Fibroblast of upper back skin (primary cell): ENCODE measurements at places on chromosomes 1 and 21.

DNA sequence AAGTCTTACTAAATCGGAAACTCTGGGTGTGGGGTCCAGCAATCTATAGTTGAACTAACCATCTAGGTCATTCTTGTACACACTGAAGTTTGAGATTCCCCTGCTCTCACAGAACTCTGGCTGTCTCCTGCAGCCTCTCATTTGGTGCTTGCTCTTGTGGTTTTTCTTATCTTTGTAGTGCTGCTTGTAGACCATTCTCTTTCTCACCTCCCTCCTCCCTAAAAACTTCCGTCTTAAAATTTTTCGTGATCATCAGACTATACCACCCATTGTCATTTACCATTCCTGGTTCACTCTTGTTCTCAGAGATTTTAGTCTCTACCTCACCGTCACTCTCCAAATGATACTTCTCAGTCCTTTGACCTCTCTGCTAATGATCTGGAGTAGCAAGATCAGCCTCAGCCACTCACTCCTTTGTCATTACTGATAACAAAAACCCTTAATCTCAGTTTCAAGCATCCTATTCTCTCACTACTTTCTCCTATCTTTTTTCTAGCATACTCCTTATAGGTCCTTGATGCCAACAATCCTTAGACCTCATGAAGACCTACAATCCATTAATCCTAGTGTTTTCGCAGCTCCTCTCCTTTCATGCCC, 13.0 kb upstream of the EPHX4 start:
- no peak for DNase-seq

DNA sequence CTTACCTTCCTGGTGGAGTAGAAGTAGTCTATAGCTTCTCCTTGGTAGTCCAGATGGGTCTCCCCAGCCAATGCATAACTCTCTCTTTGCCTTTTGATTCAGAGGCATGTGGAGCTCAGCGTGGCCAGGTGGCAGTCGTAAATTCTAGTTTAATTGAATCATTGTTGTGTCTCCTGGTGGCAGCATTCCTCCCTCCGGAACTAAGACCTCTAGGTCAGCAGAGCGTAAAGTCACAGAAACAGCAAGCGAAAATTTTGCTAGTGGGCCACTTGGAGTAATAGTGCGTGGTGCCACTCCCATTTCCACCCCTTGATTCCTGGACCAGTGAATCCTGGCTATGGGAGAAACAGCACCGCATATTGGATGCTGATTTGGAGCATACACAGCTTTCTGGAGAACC, 3.9 kb upstream of the TMPRSS2 start:
- DNase-seq: no peak

- no peak for DNase-seq
These were observed 27.3 kb upstream of the MAGOH start for GRCh38 chr1:53265581-53265980.

GRCh38 chr1:214550013-214550856, 1.2 kb downstream of the PTPN14 start:
- DNase-seq: peak; percentile 51

DNA sequence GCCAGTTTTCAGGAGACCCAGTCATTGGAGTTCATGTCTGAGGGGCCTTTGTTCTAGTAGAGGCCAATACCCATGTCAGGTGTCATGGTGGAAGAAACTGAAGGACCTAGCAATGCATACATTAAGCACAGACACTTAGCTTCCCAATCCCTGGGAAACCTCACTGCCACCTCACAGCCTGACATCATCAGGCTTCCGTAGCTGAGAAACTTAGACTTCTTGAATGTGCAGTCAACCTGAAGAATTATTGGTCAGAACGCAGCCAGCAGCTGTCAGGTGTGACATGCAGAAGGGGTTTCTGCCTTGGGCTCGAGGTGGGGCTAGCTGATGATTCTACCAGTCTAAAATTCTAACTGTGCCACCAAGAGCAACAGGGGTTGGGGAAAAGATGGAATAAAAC, 1.9 kb upstream of the ITPKB start:
- no peak for DNase-seq

GRCh38 chr1:148373192-148373925, 109.7 kb downstream of the PPIAL4G start:
- DNase-seq: no peak

DNA sequence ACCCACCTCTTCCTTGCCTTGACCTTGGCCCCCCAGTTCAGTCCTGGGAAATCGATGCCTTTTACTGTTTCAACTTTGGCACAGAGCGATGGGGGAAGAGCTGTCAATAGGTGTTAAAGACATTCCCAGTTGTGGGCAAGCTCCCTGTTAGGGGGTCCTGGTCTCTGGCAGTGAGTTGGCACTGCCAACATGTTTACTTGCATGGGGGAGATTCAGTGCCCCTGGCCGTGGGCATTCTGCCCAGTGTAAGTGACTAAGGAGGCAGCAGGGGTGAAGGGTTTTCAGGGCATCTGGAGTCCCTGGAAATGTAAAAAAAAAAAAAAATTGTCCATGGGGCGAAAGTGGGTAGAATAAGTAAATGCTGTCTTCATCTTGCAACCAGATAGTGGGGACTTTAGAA, 407.0 kb downstream of the PTPRU start:
- no peak for DNase-seq

- no peak for DNase-seq
These were observed 8.1 kb upstream of the LRRC71 start for GRCh38 chr1:156912310-156912709.

DNA sequence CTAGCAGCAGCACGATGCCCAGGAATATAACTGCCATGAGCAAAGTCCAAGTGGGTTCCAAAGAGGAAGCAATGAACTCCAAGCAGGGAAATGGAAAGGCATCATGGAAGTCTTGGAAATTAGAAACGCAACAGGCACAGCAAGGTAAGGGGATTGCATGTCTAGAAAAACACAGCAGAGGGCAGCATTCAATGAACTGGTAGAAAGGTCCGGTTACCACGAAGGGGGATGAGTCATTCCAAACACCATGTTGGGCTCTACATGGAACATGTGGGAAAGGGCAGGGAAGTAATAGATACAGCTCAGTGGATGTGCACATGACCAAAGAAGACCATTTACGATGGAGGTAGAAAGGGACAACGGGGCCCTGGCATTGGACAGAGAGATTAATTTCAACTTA, 36.4 kb downstream of the RXRG start:
- DNase-seq: peak; percentile 42

DNA sequence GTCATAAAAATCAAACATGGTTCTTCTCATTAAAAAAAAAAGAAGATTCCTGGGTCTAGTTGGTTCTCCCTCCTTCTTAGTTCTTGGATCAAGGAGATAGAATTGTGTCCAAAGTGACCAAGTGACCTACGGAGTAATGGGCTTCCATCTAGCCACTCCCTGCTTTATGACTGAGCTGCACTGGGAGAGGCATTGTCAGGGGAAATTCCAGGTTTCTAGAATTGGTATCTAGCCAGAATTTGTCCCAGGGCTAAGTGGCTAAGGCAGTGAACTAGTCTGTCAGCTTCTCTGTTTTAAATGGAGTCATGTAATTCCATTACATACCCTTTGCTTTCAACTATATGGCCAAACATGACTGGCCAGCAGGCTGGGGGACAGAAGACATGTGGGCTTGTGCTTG, 40.1 kb upstream of the ERG start:
- peak; percentile 19 for DNase-seq

- no peak for DNase-seq
These were observed 338.1 kb downstream of the TGFB2 start for GRCh38 chr1:218683242-218683641.

GRCh38 chr1:39165049-39165448, 39.4 kb upstream of the MACF1 start:
- DNase-seq: peak; percentile 44

GRCh38 chr1:44664730-44665370, 9.4 kb downstream of the TMEM53 start:
- DNase-seq: no peak

DNA sequence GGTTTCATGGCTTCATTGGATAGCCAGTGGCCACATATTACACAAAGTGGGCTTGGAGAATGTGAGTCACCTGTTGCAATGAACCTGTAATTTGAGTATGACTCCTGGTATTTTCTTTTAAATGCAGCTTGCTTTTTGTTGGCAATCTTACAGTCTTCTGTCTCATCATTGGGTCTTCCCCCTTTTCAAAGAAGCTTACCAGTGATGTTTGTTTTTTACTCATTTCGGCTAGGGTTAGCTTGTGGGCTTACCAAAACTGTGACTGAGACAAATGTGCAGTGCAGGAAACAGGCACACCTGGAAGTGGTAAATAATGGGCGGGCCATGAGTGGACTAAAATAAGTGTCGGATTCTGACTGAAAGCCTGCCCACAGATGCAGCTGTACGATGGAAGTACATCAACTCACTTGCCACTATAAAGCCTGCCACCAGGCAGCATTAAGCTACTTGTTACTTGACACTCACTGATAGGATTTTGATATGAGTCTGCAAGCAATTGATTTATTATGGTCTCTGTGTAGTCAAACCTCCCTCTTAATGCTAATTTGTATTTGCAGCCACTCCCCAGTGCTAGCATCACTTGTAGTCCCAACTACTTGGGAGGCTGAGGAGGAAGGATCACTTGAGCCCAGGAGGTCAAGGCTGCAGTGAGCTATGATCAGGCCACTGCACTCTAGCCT, 4.2 kb downstream of the HHAT start:
- DNase-seq: peak; percentile 21

DNA sequence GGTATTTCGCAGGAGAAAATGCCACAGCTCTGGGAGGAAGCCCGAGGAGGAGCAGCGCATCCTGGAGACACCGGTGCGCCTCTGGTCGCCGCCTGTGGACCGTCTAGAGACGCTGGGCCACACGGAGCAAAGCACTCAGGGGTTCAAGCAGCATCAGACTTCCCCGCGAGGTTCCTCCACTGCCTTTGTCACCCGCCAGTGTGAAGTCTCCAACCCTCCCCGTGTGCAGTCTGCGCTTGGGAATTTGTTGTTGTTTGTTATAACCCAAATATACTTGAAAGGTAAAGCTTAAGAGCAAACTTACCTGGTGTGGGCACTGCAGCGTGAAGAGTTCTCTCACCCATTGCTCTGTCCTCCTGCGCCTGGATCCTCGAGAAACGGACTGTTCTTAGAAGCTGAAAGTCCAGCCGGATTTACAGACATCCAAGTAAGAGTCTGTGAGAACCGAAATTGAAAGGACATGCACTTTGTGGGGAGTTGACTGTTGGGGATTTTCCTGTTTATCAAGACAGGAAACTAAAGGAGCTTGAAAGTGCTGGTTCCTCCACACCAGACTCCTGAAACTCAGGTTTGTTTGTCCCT, at the start of gene GBP4:
TSS of gene GBP4 (minus strand) at position 452 of the 582 bp plus-strand sequence. CDS start at position 344, 108 bp downstream.
- DNase-seq: peak; percentile 1

DNA sequence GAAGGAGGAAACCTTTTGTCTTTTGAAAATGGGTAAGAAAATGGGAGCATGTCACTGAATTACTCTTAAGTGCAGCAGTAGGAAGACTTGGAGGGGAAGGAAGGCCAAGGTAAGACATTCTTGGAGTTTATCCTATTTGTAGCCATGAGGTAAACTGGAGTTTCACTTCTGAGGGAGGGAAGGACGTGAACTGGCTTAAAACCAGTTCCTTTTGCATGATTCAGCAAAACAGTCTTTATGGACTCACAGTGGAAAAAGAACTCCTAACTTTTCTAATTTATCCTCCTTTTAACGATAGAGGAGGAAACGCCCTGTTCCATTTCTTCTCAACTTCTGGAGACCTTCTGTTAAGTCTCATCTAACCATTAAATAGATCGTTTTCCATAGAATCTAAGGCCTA, 2.5 kb downstream of the PRDX6 start:
- DNase-seq: peak; percentile 12

DNA sequence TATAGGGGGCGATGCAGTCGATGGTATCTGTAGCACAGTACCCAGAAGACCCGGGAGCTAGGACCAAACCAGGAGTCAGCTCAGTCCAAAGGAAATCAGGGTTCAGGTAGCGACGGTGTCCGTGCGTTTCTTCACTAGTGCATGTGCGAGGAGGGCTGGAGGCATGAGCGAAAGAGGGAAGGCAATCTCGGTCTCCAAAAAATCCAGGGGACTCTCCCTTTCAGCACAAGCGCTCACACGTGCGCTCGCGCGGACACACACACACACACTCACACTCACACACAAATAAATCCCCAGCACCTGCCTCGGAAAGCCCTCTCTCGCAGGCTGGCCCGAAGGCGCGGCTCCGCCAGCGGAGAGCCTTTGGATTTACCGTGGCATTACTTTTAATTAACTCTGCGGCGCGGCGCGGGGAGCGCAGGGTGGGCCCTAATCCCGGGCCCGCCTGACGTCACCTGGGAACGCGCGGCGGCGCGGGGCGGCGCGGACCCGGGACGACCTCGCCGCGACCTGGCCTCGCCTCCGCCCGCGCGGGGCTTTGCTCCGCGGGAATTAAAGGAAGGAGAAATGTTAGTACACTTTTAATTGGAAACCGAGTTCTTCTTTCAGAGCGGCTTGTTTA, 121.2 kb downstream of the LMX1A start:
- no peak for DNase-seq

DNA sequence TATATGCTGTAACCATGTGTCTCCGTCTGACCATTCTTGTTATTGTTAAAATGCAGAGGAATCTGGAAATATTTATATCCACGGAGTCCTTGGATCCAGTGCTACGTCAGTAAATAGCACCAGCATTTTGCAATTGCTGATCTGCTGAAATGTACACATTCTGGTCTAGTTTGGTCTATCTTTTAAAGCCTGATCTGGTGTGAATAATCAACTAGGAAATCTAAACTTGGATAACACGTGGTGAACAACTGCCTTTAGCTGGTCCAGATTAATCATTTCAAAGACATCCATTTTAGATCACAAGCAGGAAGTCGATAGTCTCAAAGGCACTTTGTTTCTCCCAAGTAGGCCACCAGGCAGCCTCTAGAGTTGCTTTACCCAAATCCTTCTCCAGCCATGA, 32.6 kb downstream of the PDPN start:
- no peak for DNase-seq

- DNase-seq: no peak
These were observed 138.8 kb upstream of the WNT4 start for GRCh38 chr1:22281521-22282363.

DNA sequence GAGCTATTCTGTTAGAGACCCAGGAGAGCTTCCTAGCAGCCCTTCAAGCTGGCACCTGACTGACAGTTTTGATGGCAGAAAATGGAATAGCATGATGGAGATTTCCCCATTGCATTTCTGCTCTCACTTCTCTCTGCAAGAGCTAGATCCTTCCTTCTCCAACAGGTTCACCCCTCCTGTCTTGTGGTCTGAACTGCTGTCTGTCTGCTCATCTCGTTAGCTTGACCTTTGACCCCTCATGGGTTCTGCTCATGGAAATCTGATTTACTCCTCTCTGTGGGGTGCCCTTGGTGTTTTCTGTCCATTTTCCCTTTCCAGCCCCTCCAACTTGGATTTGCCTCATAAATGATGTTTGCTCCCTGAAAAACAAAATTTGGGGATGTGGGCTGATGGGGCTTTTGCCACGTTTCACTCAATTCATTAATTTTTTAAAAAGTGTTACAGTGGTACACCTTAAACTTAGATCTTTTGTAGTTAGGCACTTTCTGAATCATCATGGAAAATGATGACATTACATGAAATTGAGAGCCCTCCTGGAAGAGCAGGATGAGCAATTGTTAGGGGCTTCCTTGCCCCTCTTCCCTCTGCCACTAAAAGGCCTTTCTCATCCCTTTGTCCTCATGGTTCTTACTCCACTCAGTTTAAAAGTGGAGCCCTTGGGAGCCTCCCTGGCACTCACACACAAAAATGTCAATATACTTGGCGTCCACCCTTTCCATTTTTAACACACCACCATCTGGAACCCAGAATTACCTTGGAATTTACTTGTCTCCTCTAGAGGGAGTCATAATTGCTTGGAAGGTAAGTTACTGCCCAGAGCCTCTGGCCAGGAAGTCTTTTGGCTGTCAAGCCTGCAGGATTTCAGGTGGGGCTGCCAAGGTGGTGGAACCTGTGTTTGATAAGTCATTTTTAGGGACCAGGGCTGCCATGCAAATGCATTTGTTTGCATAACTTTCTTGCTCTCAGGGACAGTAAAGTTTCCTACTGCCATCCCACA, 31.9 kb upstream of the IL19 start:
- DNase-seq: peak; percentile 50
